ENCODE measurements at places on chromosomes 7 and 10. TPM values are rescaled to one million over a fixed set of nuclear protein-coding genes. Genes with fewer than 3 reads are reported as not detected.
A peak's percentile ranks its signal among the peaks of the same experiment; 100 is the strongest.

LMOD2 gene
- polyA plus RNA-seq, result not detected

GRCh38 chr10:61812052-61812721 lies 89.3 kb upstream of the ARID5B start:
- H3K27ac ChIP-seq, result no peak overlapping the region
- no peaks in the 10 kb centered on the region for H3K27me3 ChIP-seq
- H3K4me1 ChIP-seq, result no peaks in the 10 kb centered on the region
- no peaks in the 10 kb centered on the region for H3K36me3 ChIP-seq
- DNase-seq, result no peak

DENND11 gene
- polyA plus RNA-seq, result 5.1 TPM

GRCh38 chr7:12895296-12895695 lies 207.9 kb downstream of the ARL4A start:
- no peak overlapping the region for H3K4me3 ChIP-seq
- H3K27ac ChIP-seq, result no peak overlapping the region
- no peaks in the 10 kb centered on the region for H3K27me3 ChIP-seq
- H3K4me1 ChIP-seq, result peaks cover 11% of the 10 kb centered on the region
- H3K36me3 ChIP-seq, result no peaks in the 10 kb centered on the region
- no peak for DNase-seq

MMD2 gene
- polyA plus RNA-seq, result 0.11 TPM

GPRIN2 gene
- 2.9 TPM for polyA plus RNA-seq

PIK3AP1 gene
- 0.65 TPM for polyA plus RNA-seq

DNA sequence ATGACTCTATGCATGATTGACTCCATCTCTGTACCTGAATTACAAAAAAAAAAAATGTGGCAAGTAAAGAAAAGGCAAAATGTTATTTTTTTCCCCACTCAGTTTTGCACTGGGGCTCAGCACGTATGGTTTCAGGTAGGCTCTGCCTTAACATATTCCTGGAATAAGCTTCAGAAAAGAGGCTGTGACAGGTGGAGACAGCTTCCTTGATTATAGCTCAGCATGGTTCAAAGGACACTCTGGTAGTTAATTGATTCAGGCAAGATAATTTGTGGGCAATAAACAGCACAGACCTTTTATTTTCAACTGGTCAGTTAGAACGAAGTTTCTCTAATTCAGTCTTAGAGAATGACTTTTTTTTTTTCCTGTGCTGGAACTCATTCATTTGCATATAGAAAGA lies 347.3 kb downstream of the GALNT17 start:
- peaks cover 6% of the 10 kb centered on the region for H3K36me3 ChIP-seq
- H3K27me3 ChIP-seq, result no peaks in the 10 kb centered on the region
- H3K27ac ChIP-seq, result peak overlapping the region; percentile 50
- H3K4me3 ChIP-seq, result no peak overlapping the region
- H3K4me1 ChIP-seq, result peaks cover 9% of the 10 kb centered on the region
- DNase-seq, result no peak

DNA sequence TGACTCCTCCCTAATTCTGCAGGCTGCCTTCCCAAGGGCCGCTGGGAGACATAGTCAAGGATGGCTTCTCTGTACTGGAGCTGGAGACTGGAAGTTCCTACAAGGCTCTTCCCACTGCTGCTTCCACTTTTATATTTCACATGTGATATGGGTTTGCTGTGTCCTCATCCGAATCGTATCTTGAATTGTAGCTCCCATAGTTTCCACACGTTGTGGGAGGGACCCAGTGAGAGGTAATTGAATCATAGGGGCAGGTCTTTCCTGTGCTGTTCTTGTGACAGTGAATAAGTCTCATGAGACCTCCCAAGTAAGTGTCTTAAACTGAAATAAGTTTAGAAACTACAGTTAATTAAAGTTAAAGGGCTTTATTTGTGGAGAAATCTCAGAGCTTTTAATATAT lies 47.0 kb upstream of the BICC1 start:
- H3K4me1 ChIP-seq, result no peaks in the 10 kb centered on the region
- no peak overlapping the region for H3K27ac ChIP-seq
- no peaks in the 10 kb centered on the region for H3K36me3 ChIP-seq
- H3K4me3 ChIP-seq, result no peak overlapping the region
- no peaks in the 10 kb centered on the region for H3K27me3 ChIP-seq
- DNase-seq, result no peak

TMEM225B gene
- polyA plus RNA-seq, result 0.45 TPM

GRCh38 chr10:42479057-42479456 lies 159.3 kb downstream of the ZNF33B start:
- DNase-seq, result no peak
- H3K4me1 ChIP-seq, result no peaks in the 10 kb centered on the region
- no peak overlapping the region for H3K4me3 ChIP-seq
- no peaks in the 10 kb centered on the region for H3K27me3 ChIP-seq
- 0 out of 2 replicates have a peak, but pooled peaks cover 2% of the 10 kb centered on the region for H3K36me3 ChIP-seq

DNA sequence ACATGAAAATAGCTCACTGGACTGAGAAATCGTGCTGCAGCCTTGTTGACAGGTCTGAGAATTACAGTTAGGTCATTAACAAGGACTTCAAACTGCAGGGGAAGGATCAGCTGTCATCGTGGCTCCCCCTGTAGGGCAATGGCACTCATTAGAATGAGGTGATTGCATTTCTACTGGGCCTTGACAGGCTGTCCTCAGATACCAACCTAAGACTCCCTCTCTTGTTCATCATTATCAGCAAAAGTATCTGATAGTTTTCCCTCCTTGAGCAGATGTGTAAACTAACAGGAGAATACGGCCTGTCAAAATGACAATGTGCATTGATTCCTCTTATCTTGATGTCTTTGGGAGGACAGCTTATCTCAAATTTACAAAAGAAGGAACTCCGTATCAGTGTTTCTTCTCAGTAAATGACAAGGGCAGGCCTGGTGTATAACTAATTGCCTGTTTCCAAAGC lies 648.5 kb upstream of the LRRN3 start:
- H3K27ac ChIP-seq, result no peak overlapping the region
- peak; percentile 81 for DNase-seq
- H3K36me3 ChIP-seq, result no peaks in the 10 kb centered on the region
- H3K4me3 ChIP-seq, result no peak overlapping the region
- no peaks in the 10 kb centered on the region for H3K4me1 ChIP-seq

DNA sequence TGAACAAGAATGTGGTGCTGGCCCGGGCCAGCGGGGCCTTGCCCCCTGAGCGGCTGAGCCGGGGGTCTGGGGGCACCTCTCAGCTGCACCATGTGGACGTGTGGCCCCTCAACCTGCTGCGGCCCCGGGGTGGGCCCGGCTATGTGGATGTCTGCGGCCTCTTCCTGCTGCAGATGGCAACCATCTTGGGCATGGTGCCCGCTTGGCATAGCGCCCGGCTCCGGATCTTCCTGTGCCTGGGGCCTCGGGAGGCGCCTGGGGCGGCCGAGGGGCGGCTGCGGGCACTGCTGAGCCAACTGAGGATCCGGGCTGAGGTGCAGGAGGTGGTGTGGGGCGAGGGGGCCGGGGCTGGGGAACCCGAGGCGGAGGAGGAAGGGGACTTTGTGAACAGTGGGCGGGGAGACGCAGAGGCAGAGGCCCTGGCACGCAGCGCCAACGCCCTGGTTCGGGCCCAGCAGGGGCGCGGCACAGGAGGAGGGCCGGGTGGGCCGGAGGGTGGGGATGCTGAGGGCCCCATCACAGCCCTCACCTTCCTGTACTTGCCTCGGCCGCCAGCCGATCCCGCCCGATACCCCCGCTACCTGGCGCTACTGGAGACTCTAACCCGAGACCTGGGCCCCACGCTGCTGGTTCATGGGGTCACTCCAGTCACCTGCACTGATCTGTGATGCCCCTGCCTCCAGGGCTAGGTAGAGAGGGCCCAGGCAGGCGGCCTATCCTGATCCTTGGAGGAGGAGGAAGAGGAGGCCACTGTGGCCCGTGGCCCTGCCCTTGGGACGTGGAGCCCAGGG lies 1.1 kb upstream of the TRIP6 start:
- H3K4me1 ChIP-seq, result peaks cover 11% of the 10 kb centered on the region
- no peak overlapping the region for H3K4me3 ChIP-seq
- H3K36me3 ChIP-seq, result peaks cover 6% of the 10 kb centered on the region

DDC gene
- not detected for polyA plus RNA-seq

GPR15LG gene
- polyA plus RNA-seq, result not detected

SRI gene
- 321 TPM for polyA plus RNA-seq

GRCh38 chr7:112171673-112172072 lies 34.5 kb downstream of the DOCK4 start:
- no peak for DNase-seq
- H3K4me1 ChIP-seq, result no peaks in the 10 kb centered on the region
- no peak overlapping the region for H3K4me3 ChIP-seq
- no peak overlapping the region for H3K27ac ChIP-seq
- no peaks in the 10 kb centered on the region for H3K27me3 ChIP-seq

DNA sequence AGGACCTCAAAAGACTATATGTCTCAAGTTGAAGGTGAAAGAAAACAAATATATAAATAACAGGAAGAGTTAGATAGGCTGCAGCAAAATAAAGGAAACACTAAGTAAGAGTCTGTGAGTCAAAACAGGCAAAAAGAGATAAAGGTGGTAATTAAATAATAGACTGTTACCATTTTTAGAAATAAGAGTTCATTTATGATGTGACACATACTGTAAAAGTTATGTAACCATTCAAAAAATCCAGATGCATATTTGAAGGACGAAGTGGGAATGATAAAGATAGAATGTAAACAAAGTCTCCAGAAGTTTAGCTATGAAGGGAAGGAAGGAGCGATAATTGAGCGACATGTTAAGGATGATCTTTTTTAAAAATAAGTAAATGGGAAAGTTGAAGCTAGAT lies 50.5 kb downstream of the HECTD2 start:
- H3K4me1 ChIP-seq, result no peaks in the 10 kb centered on the region
- no peak overlapping the region for H3K27ac ChIP-seq
- DNase-seq, result no peak
- H3K36me3 ChIP-seq, result no peaks in the 10 kb centered on the region
- H3K27me3 ChIP-seq, result no peaks in the 10 kb centered on the region
- no peak overlapping the region for H3K4me3 ChIP-seq

DNA sequence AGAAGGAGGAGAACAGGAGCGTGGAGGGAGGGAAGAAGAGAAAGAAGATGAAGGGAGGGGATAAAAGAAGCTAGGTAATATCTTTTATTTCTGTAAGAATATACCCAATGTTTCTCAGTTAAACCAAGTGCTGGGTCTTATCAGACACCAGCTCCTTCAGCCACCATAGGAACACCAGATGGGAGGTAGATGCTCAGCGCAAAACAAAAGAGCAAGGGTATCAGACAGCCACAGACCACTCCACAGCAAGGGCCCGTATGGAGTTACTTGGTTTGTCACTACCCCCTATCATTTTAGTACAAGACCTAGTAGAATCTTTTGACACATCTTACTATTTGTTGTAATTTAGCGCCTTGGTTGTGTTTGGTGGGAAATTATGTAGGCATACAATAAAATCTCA lies 65.9 kb upstream of the FAM133B start:
- DNase-seq, result no peak
- no peaks in the 10 kb centered on the region for H3K36me3 ChIP-seq
- H3K27ac ChIP-seq, result no peak overlapping the region

- no peak overlapping the region for H3K4me3 ChIP-seq
- peaks cover 10% of the 10 kb centered on the region for H3K27me3 ChIP-seq
- no peak for DNase-seq
- no peak overlapping the region for H3K27ac ChIP-seq
These were observed 4.6 kb upstream of the MDFIC start for GRCh38 chr7:114917211-114917839.

ASB10 gene
- not detected for polyA plus RNA-seq

VSTM4 gene
- polyA plus RNA-seq, result 0.56 TPM

FAM180A gene
- not detected for polyA plus RNA-seq

DNA sequence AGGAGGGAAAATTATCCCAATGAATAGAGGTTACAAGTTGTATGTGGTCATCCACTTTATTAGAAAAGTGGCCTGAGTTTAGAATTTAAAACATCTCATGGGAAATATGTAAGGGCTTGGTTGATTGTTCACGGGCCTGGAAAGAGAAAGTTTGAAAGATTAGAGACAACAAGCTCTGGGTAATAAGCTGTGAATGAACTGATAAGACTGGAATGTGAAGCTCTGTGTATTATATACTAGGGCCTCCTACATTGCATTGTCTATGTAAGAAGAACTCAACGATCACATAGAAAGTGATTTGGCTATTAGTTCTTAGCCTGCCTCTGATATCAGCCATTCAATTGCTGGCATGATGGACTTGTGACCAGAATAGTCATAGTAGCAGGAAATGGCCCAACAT lies 199.2 kb upstream of the MAGI2 start:
- H3K36me3 ChIP-seq, result no peaks in the 10 kb centered on the region
- no peaks in the 10 kb centered on the region for H3K4me1 ChIP-seq
- H3K27ac ChIP-seq, result no peak overlapping the region

GRCh38 chr10:71014021-71014805 lies 125.8 kb upstream of the PCBD1 start:
- H3K27me3 ChIP-seq, result no peaks in the 10 kb centered on the region
- no peak for DNase-seq
- H3K4me3 ChIP-seq, result no peak overlapping the region

DNA sequence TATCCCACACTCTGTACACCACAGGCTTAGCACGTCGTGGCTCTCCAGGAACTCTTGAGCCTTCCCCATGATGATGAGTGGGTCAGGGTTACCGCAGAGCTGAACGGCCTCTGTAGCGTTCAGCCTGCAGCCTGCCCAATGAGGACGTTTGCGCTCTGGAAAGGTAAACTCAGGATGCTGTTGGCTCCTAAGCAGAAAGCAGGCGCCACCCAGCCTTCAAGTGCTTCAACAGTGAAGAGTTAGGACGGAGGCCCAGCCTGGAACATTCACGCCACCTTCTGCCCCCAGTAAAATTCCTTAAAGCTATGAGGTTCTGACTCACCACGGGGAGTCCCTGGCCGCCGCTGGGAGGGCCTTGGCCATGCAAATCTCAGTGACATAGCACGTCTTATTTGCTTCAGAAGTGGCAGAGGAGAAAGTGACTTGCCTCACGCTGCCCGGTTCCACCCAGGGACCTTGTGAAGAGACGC lies 161.5 kb upstream of the SH2B2 start:
- H3K36me3 ChIP-seq, result no peaks in the 10 kb centered on the region
- H3K27ac ChIP-seq, result peak overlapping the region; percentile 91
- no peak overlapping the region for H3K4me3 ChIP-seq
- DNase-seq, result peak; percentile 76
- peaks cover 15% of the 10 kb centered on the region for H3K4me1 ChIP-seq
- H3K27me3 ChIP-seq, result no peaks in the 10 kb centered on the region

DNA sequence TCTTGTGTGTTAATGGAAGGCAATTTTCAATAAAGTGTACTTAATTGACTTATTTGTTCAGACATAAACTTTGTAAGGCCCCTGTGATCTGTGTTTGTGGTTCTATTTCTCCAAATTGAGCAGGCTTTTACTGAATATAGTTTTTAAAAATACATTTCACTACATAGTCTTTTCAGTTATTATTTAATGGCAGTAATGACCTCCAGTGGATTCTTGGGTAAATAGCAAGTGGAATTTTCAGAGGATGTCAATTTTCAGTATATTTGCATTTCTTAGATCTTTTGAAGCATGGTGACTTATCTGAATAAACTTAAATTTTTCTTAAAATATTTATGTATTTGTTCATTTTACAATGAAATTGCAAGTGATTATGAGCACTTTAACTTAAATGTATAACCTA lies 203.1 kb upstream of the PCLO start:
- no peaks in the 10 kb centered on the region for H3K36me3 ChIP-seq
- no peak overlapping the region for H3K4me3 ChIP-seq
- no peak for DNase-seq
- H3K27me3 ChIP-seq, result no peaks in the 10 kb centered on the region
- H3K27ac ChIP-seq, result no peak overlapping the region

PNLIP gene
- not detected for polyA plus RNA-seq

All from GM23338 (cell line).